Left colon (tissue), 2 donors: ENCODE measurements at places on chromosomes 5 and 9.

GRCh38 chr9:123426406-123426805 lies 70.4 kb downstream of the CRB2 start:
- DNase-seq = no peak

- DNase-seq = no peak
Observed at GRCh38 chr5:133130387-133131118, 78.7 kb downstream of the HSPA4 start.

GRCh38 chr9:31140316-31140715 lies 1244.1 kb upstream of the ACO1 start:
- no peak for DNase-seq

DNA sequence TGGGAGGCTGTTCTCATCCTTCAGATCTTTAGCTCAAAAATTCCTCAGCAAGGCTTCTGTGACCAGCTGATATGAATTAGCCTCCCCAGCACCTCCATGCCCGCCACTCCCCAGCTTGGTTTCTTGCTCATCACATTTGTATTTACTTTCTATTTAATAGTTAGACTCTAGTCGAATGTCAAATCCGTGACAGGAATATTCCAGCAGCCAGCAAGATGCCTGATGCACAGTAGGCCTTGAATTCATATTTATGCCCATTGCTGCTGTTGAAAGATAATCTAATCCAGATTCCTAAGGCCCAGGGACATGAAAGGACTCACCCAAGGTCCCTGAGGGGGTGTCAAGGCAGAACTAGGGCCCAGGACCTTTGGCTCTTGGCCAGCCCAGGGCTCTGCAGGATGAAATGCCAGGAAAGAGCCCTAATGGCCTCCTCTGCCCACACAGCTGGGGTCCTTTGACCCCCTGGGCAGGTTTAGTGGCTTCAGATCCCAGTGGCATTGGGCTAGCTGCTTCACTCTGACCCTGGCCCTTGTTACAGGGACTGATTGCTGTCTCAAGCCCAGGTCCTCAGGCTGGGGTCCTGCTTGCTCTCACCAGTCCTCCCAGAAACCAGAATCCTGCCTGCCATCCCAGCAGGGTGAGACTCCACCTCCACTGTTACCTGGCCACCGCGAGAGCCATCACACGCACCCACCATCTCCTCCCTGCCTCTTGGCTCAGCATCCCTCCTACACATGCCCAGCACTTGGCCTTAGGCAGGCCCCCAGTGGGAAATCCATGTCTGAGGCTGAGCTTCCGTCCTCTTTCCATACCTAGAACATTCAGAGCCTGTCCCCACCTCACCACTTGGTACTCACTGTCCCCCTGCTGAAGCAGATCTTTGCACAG lies 7.3 kb downstream of the CSF1R start:
- DNase-seq = no peak

DNA sequence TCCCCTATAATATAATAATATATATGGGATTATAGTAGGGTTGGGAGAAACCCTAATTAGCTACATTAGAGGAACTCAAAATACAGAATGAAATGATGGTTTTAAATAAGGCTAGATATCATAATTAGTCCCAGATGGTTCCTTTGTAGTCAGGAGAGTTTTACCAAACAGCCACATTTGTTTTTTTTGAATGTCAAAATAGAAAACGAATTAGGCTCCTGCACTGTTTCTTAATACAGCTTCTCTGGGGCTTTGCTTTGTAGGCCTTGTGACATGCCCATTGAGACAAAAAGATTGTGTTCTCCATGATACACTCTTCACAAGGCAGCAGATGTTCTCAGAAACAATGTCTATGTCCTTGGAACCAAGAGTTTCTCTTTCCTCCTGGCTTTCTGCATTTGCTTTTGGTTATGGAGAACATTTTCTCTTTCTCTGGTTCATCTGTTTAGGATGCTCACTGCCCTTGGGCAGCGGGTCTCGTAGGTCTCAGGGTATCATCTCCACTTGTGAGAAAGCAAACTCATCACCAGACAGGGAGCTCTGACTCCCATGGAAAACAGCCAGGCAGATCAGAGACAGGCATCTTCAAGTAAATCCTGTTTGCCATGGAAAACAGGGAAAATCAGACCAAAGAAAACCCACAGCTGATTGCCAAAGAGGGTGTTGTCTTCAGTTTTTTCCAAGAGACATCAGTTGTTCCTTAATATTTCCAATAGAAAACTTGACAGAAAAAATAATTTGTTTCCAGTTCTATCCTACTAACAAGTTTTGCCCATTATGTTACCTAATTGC lies 54.1 kb upstream of the RPS23 start:
- DNase-seq = no peak

DNA sequence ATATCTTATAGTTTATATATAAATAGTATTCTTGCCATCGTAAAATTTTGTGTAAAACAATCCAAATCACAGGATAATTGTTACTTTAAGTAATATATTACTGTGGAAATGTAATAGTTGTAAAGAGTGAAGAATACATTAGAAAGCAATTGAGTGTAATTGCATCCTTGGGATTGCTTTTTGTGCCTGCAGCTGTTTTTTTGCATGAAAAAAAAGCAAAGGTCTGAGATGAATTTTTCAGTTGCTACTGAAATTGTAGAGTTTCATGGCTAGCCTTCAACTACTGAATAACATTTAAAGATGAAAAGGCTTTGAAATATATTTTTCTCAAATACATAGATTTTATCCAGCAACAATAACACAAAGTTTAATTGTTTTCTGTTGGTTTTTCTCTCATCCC lies 232.0 kb upstream of the FAM174A start:
- DNase-seq = no peak

- no peak for DNase-seq
Observed at GRCh38 chr9:131411719-131412681, 18.1 kb downstream of the PRRC2B start.
